ENCODE measurements at places on chromosomes 2 and 18.

DNA sequence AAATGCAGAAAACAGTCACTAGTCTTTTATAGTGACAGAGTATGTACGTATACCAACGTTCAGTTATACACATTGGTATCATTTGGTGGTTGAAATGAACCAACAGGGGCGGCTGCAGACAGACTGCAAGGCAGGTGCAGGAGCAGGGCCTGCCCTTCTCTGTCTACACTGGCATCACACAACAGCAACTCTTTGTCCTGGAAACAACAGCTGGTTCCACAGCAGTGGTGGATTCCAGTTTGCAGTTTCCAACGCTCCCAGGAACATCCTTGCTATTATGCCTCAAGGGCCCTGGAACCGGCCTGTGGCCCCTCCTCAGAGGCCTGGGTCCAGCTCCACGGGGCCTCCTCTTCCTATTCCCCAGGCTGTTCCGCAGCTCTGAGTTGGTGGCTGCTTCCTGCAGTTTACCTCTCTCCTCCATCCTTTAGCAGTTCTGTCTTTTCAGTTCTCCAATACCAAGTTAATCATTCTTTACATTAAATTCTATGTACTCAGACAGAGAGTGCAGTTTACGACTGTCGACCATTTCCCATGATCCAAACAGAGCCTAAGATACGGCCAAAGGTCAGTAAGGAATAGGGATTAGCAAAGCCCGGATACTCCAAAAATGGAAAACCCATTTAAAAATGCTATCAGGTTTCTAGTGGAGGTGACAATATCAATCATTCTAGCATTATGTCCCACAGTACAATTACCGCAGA lies 87.8 kb downstream of the NOL10 start:
- DNase-seq, result no peak

DNA sequence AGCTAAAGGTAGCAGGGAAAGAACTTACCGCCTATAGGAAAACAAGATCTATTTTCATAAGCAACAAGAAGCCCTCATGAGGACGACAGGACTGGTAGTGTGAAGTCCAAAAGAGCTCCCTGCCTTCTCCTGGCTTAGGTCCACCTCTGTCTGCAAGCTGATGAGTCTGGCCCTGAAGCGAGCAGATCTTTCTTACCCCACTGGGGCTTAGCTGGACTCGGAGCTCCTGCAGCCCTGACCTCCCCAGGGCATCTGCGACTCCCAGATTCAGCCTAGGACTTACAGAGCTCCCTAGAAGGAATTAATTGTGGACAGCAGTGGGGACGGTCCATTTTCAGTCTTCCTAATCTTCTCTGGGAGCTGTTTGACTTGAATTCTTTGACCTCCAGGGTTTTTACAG lies 53.7 kb downstream of the MCFD2 start:
- peak; percentile 49 for DNase-seq

DNA sequence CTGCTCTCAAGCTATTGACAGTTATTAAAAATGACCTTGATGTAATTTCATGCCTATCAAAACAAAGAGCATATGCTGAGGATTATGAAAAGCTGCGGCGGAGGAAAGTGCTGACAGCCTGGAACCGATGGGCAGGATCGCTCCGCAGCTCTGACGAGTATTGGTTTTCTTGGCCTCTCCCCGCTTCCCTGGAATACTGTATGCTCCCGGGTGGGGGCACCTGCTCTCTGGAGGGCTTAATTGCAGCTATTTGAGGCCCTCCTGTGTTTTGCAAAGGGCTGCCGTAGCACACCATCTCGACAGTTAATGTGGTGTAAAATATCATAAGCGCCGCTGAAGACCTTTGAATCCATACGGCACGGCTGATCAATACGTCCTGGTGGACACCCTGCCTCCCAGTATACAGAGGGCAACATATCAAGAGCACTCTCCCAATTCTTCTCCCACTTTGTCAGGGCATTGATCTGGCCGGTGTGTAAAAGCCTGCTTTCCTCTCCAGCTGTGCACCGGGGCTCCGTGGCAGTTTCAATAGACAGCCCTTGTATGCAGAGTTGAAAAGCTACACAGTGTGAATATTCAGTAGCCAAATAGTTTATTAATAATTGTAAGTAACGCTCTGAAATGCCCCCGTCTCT lies 662.4 kb downstream of the GALR1 start:
- DNase-seq, result no peak

- no peak for DNase-seq
Observed at GRCh38 chr2:5287558-5288334, 404.4 kb upstream of the SOX11 start.

DNA sequence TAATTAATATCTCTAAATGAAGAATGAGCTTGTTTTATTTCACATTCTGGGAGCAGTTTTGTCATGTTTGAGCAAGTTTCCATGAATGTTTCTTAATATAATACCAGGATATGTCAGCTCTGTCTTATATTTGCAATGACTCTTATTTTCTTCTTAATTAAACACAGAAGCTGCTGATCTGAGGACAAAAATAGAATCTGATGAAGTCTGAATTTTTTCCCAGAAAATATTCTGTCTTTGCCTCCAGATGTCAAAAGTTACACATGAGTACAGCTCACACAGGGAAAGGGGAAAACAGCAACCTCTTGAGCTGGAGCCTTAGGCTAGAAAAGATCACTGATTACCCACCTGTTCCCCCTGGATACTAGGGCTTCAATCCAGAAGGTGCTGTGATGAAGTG lies 606.6 kb upstream of the SYT4 start:
- no peak for DNase-seq
